ENCODE measurements at places on chromosomes 3 and 15.

DNA sequence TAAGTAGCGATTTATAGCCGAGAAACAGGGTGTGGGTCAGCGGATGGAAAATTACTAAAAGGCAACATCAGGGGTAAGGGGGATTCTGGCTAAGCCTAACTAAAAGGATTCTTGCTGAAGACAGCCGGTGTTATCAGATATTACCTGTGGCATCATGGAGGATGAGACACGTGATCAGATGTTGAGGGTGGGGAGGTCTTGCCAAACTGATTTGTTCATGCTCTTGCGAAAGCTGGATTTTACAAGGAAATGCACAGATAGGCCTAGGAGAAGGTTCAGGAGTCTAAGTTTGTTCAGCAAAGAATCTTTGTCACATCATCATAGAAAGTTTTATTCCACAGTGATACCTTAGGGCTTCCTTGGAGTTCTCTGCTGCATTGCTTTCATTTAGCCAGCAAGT, 396.8 kb upstream of the TBL1XR1 start:
- DNase-seq, result no peak

GRCh38 chr15:70362350-70362749, 264.6 kb upstream of the TLE3 start:
- DNase-seq, result no peak

DNA sequence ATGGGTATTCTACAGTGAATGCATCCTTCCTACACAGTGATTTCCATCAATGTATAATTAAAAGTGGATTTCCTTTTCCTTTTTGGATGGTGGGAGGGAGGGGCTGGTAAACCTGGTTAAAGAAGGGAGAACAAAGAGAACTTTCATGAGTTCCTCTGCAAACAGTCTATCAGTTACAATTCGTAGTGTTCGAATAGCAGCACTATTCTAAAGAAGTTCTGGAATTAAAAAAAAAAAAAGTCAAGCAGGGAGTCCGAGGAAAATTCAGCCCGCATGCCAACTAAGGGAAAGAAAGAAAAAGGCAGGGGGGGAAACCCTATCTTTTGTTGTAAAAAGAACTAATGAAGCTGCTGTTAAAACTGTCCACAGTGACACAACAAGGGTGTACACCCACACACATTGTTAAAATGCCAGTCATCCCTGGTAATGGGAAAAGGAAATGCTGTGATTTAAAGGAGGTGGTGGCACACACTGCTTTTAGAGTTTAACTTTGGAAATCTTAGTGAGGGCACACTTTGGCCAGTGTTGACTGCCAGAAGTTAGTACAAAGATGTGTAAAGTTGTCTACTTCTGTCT, 521.2 kb downstream of the ZIC1 start:
- no peak for DNase-seq

GRCh38 chr15:93076875-93077274, 12.1 kb downstream of the RGMA start:
- no peak for DNase-seq

- no peak for DNase-seq
Measured at GRCh38 chr3:4290272-4290893, 12.8 kb upstream of the SETMAR start.
